Activated T-helper 1 cell treated with anti-CD3 and anti-CD28 coated beads, Interleukin-12 subunit alpha, Interleukin-12 subunit beta, Interleukin-2, Interleukin-4 antibody, amounts not matched to agents 30 ng/mL and 10 ng/mL and 1 ng/mL, durations not matched to agents 14 hours and 24 hours and 36 hours (primary cell): ENCODE measurements at places on chromosomes 11 and 22.
A peak's percentile ranks its signal among the peaks of the same experiment; 100 is the strongest.

- DNase-seq: no peak
Observed at GRCh38 chr11:116553482-116553881, 219.3 kb downstream of the BUD13 start.

DNA sequence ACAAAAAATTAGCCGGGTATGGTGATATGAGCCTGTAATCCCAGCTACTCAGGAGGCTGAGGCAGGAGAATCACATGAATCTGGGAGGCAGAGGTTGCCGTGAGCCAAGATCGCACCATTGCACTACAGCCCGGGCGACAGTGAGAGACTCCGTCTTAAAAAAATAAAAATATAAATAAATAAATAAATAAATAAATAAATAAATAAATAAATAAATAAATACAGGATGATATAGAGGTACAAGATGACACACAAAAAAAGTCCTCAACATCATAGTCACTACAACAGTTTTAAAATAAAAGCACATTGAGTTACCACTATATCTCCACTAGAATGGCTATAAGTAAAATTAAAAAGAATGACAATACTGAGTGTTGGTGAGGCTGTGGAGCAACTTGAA, 97.8 kb downstream of the ALX4 start:
- no peak for DNase-seq

DNA sequence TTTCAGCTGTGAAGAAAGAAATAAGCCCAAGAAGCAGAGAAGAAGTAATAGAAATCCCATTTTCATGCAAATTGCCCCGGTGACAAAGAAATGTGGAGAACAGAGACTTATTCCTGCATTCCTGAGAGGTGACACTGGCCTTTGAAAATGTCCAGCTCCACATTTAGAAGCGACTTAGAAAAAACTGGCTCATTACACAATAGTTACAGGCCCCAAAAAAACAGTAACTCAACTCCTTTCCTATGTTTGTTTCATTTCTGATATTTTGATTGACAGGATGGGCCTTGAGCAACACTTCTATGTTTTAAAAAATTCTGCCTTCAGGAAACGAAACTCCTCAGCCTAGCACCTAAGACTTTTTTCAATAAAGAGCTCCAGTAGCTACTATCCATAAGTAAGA, 726.9 kb upstream of the TENM4 start:
- no peak for DNase-seq

DNA sequence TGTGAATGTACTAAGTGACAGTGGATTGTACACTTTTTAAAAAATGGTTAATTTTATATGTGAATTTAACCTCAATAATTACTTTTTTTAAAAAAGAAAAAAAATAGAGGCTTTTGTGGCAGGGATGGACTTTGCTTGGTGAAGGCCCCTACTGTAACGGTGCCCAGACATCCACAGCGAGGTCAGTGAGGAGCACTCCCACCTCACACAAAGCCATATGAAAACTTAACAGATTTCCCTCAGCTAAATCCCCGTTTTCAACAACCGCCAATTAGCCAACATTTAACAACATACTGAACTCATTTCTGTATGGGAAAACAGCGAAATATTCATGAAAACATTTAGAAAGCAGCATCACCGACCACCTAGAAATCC, 642 bp upstream of the C11orf58 start:
- DNase-seq: no peak

GRCh38 chr11:12927221-12927620, 81.9 kb upstream of the RASSF10 start:
- DNase-seq: no peak

DNA sequence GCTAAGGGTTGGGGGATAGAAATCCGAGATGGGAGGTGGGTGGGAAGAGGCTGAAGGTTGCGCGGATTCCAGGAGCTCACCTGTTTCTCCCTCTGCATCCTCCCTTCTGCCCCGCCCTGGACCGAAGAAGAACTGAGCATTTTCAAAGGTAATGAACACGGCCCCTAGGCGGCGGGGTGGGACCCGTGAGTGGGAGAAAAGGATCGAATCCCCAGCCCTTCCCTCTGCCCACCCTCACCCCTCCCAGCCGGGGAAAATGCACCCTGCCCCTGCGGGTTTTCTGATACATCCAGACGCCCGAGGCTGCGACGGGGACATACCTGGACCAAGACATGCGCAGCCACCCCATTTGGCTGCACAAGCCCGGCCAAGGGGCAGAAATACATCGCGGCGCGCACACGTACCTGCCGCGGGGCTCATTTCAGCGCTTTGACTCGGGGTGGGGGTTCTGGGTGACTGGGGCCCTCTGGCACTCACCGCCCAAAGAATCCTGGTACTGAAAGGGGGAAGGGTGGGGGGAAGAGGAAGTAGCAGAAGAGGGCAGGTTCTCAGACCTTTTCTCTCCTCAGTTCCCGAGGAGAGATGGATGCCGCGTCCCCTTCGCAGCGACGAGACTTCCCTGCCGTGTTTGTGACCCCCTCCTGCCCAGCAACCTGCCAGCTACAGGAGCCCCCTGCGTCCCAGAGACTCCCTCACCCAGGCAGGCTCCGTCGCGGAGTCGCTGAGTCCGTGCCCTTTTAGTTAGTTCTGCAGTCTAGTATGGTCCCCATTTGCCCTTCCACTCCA, 6.0 kb downstream of the VSIG2 start:
- DNase-seq: no peak

GRCh38 chr11:26231252-26231661, 100.7 kb upstream of the ANO3 start:
- no peak for DNase-seq

DNA sequence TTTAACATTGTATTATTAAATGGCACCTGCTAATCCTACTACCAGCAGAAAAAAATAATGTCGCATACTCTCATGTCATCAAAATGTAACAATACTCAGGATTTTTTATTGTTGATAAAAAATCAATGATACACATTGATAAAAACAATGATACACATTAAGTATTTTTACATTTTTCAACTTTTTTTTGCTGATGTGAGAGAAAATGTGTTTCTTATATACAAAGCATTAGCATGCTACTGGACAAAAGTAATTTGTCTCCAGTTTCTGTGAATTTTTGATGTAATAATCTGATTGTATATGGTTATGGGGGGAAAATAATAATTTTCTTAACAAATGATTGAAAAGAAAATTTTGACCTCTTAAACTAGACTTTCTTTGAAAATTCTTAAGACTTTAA, 1256.6 kb upstream of the CNTN5 start:
- DNase-seq: no peak

DNA sequence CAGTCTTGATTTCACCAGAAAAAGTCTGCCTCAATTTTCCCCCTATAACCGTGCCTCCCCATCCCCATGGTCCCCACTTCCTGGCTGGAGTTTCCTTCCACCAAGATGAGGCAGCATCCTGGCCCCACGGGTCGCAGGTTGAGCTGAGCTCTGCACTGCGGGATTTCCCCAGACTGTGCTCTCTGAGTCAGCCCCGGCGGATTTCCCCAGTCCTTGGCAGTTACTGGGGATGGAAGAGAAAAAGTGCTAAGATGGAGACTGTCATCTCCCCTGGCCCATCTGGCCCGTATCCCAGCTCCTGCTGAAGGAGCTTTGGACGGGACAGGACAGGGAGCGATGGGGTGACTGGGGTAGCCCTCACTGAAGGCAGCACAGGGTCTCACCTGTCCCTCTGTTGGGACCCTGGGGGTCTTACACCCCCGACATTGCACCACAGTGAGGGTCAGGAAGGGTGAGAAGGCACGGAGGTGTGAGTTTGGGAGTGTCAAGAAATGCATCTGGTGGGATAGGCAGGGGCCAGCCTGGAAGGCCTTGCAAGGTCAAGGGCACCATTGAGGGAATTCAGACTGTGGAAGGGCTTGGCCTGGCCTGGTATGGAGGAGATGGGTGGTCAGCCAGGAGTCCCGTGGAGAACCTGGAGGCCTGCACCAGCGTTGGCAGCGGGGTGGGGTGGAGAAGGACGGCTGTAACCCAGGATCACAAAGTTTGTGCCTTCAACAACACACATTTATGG, 36.5 kb downstream of the NADSYN1 start:
- peak; percentile 58 for DNase-seq

DNA sequence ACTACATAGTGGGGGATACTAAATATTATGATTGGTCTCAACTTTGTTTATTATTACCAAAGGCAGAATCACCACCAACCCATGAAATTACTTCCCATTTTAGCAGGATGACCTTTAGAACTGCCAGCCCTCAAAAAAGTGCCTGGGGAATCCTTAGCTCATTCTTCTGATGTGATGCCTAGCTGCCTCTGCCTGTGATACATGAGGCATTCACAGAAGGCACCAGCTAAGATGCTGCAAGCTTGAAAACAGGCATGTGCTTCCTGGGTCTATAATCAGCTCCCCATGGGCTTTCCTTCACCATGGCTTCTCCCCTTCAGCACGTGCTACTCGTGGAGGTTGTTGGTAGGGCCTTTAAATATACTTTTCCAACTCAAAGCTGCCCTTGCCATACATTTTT, 50.4 kb upstream of the ARHGAP20 start:
- no peak for DNase-seq

DNA sequence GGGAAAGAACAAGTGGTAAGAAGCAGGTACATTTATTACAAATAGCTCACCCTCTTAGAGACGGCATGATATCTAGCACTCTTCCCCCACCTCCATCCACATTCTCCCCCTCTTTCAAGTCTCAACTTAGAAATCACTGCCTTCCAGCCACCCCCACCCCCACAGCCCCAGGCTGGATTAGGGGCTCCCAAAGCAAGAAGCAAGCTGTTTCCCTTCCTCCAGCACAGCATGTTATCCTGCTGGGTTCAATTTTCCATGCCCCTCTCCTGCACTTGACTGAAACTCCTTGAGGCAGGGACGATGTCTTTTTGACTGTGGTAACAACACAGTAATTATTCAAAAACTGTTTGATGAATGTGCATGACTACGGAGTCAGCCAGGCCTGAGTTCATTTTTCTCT, 350.7 kb downstream of the LARGE1 start:
- DNase-seq: no peak

GRCh38 chr22:24177456-24177855, 3.8 kb upstream of the SUSD2 start:
- no peak for DNase-seq
